ENCODE measurements at places on chromosomes 3 and 15. TPM values are rescaled to one million over a fixed set of nuclear protein-coding genes. Genes with fewer than 3 reads are reported as not detected.

- DNase-seq, result no peak
Observed at GRCh38 chr3:121414924-121415323, 130.9 kb downstream of the POLQ start.

HTR3E gene
- total RNA-seq, result not detected

DNA sequence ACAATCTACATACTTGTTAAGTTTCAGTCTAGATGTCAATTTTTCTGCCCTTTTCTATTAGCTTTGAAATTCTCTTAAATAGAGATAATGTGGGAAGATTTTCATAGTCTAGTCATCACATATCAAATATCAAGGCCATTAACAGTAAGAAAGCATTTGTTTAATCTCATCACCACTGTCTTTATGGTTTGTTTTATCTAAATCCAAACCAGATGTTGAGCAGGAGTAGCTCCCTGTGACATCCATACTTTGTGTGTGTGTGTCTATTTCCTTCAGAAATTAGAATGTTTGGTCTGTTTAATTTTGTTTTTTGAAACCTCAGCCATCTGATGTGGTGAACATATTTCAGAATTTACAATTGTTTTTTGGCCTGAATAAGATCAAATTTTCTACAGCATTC lies 23.1 kb upstream of the GOLGA8B start:
- no peak for DNase-seq

TRIM59 gene
- total RNA-seq, result 16.4 TPM

DNA sequence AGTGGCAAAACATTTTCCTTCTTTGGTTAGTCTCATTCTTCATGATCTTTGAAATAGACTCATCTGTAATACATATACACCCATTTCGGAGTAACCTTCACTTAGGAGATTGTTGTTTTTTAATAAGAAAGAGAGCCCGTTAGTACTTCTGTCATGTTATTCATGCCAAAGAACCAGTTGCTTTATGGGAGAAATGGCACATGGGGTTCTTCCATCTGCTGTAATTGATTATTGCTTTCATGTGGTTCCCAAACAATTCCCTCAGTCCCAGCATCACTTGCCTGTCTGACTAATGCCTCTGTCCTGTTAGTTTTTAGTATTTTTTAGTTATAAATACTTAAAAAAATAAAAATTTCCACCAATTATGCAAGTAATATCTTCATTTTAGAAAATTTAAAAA lies 33.8 kb upstream of the FAH start:
- DNase-seq, result no peak

CISH gene
- total RNA-seq, result 3.5 TPM

ALDH1L1 gene
- not detected for total RNA-seq

DNA sequence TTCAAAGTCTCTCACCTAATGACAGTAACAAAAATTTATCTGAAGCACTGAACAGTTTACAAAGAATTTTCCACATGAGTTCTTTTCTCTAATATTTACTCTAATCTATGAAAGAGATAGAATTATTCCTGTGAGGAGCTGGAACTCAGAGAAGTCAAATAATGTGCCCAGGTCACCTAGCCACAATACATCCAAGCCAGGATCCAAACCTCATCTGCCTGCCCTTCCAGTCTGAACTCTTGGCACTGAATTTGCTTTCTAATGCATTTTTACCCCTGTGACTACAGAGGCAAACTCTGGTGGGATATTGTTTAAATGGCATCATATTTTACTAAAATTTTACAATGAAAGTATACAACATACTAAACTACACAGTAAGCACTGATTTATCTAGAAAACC lies 191.4 kb upstream of the RORA start:
- DNase-seq, result no peak

Data from CD4-positive, alpha-beta T cell (primary cell).